CD4-positive, alpha-beta T cell treated with Interleukin-17A for 4 hours (primary cell): ENCODE measurements at places on chromosomes 16 and 17.

GRCh38 chr17:50697663-50698272 is 9.9 kb downstream of the ANKRD40 start:
- DNase-seq, result no peak

DNA sequence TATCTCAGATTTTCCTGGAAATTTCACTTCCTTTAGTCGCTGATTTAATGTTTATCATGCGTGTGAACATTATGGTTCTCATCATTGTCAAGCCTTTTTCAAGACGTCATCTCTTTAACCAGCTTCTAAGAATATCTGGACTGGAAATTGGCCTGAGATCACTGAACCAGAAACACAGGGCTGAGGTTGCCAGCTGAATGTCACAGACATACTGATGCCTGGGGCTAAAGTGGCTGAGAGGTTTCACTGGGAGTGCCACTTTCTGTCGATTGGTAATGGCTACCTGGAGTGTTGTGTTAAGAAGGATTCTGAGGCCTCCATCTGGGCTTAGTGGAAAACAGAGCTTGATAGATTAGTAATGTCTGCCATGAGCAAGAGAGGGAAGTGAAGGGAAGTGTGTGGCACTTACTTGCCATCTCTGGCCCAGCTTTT is 54.2 kb downstream of the CRISPLD2 start:
- DNase-seq, result no peak

DNA sequence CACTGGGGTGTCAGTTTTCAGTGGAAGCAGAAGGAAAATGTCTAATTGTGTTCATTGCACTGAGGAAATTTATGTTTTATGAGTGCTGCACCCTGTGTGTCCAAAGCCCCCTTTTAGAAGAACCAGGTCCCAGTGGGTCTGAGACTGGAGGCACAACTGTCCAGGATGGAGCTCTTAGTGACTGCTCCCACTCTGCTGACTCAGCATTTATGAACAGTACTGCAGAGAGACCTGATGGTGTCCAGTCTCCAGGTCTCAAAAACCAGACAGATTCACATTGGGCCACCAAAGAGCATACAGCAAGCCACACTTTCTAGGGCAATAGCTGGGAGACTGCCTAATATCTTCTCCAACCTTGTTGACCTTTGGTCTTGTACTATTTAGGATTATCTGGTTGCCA is 321.9 kb downstream of the CBLN1 start:
- DNase-seq, result no peak

DNA sequence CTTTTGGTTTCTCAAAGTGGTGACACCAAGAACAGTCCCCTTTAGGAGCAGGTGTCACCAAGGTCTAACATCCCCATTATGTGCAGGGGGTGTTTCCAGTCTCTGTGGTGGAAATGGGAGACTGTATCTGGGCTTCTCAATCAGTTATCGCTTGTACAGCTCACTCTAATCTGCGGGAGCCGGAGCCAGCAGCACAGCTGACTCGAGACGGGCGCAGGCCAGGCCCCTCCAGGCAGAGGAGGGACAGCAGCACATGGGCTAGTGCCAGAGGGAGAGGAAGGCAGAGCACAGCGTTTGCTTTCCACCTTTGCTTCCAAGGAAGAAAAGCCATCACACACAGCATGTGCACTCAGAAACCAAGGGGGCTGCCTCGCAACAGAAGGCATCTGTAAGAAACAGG is 91.2 kb upstream of the CREBBP start:
- DNase-seq, result no peak

DNA sequence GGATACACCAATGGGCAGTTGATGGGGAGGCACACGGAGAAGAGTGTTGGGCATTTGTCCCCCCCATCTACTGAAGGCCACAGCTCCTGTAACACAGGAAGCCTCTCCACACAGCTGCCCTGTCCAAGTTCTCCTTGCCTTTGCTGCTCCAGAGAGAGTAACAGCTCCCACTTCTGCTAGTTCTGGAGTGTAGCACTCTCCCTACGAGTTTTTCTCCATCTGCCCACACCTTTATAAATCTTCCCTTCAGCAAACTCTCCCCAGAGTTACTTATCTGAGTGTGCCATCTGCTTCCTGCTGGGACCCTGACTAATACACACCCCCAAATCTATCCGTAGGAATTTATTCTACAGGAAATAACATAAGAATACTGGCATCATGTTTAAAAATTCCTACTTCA is 42.6 kb upstream of the ERN1 start:
- DNase-seq, result no peak

GRCh38 chr17:53166731-53167130 is 656.0 kb upstream of the KIF2B start:
- DNase-seq, result no peak

DNA sequence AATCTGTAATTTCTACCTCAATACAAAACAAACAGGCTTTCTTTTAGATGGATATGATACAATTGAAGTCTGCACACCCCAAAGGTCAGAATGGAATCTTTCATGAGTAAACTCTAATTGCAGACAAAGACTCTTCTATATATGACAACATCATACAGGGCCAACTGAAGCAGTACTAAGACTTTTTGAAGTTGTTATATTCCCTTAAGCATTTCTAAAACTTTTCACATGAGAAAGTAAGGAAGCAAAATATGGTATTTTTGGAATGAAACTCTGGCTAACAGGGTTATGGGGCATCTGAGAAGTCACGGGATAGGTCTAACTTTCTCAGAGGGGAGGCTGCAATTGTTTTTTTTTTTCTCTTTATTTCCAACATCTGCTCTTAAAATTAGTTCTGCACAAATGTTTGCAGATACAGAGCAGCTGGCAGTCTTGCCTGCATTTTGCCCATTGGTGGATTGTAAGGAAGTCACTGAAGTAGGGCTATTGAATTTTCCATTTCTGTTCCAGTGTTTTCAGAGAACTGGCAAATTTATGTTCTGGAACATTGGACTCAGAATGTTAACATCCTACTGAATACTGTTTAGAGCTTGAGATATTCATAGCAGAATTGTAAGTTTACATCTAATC is 59.1 kb downstream of the SSH2 start:
- DNase-seq, result no peak
